Stimulated activated CD8-positive, alpha-beta memory T cell treated with anti-CD3 and anti-CD28 coated beads, Interleukin-15, amount 100 ng/mL, for 4 hours (primary cell): ENCODE measurements at places on chromosomes 3 and 15.

DNA sequence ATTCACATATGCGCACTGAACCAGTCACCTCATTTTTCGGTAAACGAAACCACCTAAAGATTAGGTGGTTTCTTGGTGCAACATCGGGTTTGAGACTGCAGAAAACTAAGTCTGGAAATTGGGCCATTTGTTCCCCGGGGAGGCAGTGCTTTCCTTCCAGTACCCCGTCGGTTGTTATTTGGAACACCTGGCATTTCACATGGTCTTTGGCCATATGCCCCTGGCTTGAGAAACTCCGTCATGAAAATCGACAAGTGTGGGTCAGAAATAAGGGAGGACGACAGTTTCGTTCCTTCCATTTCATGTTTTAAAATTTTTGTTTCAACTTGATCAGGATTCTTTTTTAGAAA, 544 bp upstream of the GATM start:
- DNase-seq: no peak

- no peak for DNase-seq
Observed at GRCh38 chr3:150428562-150428961, 20.5 kb downstream of the TSC22D2 start.

DNA sequence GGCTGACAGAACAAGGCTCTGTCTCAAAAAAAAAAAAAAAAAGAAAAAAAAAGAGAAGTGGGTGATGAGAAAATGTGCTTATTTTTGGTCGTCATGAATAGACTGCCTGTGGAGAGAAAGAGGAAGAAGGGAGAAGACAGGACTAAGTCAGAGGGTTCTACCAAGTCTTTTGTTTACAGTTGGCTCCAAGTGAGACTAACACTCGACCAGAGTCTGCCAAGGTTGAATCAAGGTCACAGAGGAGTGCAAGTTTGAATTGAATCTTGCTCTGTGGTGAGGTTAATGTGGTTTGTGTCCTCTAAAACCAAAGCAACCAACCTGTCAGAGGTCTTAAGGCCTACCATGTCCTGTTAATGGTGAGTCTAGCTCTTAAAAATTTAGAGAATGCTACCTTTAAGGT, 334.1 kb upstream of the GRM7 start:
- DNase-seq: no peak

- no peak for DNase-seq
Observed at GRCh38 chr3:180466401-180467011, 135.5 kb upstream of the TTC14 start.

DNA sequence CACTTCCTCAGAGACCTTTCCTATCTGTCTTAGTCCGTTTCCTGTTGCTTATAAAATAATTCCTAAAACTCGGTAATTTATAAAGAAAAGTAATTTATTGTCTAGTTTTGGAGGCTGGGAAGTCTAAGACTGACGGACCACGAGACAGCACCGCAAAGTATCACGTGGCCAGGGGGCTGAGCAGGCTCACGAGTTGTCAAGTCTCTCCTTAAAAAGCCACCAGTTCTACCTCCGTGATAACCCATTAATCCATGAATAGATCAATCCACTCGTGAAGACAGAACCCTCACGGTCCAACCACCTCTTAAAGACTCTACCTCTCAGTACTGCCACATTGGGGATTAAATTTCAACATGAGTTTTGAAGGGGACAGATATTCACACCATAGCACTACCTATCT, 821 bp downstream of the LINS1 start:
- peak; percentile 12 for DNase-seq

GRCh38 chr3:188272481-188273372, 118.8 kb downstream of the LPP start:
- DNase-seq: no peak

DNA sequence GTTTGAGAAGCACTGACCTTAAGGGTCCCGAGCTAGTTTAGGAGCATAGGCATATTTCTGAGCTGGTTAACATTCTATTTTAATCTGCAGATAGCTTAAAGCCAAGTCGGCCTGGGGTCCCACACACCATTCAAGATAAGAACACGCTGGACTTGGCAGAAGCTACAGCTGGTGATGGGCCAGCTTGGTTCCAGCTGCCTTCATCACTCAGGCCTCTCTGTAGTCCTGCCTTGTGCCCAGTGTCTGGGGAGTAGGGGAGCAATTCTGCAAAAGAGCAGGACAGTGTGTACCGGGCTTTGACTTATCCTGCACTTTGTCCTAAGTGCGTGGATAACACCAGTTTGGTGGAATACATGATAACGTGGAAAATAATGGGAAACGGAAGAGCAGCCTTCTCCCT, 164.5 kb downstream of the MEGF11 start:
- DNase-seq: no peak

DNA sequence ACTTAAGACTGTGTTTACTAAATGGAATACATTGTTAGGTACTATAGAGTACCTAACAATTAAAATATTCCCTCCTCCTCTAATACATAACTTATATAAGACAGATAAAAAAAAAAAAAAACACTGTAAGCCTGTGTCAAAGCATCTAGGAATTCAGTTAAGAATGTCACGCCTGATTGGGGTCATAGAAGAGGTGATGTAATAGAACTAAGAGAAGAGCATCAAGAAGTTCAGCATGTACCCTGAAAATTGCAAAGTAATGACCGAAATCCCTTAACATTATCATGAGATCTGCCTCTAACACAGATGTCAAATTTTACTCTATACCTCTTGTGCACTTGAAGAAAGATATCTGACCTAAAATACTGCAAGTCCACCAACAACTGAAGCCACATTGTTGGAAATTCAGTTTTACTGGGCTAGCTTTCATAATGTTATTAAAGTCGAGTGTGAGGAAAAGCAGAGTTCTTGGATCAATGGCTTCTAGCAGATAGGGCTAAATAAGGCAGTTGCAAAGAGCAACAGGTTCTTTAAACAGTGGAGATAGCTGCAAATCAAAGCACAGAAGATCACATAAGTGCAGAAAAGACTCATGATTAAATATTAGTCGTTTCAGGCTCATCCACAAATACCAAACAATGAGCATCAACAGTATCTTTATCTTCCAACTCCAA, 75.0 kb downstream of the TBL1XR1 start:
- DNase-seq: no peak

DNA sequence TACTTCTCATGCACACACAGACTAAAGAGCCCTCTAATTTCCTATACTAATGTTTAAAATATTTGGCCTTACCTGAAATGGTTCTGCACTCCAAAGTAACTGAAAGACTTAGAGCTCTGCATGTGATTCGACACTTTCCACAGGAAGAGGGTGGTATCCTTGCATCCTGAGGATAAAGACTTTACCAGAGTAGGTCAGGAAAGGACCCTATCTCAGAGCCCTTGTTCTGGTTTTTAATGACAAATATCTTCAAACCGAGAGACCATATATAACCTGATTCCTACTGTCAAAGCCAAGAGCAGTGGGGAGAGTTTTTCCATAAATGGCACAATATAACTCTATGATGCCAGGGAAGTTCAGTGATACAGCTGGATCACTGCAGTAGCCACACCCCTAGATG, at the start of gene GP5:
GP5 (minus strand) TSS at position 101 of the 400 bp plus-strand sequence. CDS start 984 bp downstream, outside the sequence.
- DNase-seq: no peak

- no peak for DNase-seq
Observed at GRCh38 chr15:49989498-49989897, 129.5 kb downstream of the ATP8B4 start.

GRCh38 chr3:115828401-115828800, 205.1 kb downstream of the GAP43 start:
- no peak for DNase-seq

- DNase-seq: no peak
Observed at GRCh38 chr3:53890726-53891475, 758 bp downstream of the SELENOK start.

- DNase-seq: no peak
Observed at GRCh38 chr3:184558726-184559125, 2.9 kb upstream of the EPHB3 start.

DNA sequence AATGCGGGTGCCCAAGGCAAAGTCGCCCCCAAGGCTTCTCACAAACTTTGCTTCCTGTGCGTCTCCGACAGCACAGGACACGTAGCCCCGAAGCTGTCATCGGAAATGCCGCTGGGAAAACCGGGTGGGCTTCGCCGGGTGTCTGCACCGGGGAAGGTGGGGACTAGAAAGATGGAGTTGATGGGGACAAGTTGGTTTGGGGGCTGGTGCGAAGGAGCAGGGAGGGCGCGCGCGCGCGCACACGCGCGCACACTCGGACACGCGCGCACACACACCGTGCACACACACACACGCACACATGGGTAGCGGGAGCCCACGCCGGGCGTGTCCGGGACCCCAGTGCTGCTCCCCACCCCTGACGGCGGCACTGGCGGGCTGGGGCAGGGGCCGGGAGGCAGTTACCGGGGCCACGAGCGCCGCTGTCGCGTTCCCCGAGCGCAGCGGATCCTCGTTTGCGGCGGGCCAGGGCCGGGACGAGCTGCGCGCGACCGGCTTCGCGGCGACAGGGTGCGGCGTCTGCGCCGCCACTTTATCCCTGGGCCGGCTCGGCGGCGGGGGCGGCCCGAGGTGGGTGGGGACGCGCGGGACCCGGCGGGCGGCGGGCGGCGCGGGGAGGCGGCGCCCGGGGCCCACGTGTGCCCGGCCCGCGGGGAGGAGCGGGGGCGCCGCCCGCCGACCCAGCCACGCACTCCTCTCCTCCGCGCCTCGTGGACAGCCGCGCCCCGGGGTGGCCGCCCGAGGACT, 539 bp upstream of the MGLL start:
- DNase-seq: no peak

DNA sequence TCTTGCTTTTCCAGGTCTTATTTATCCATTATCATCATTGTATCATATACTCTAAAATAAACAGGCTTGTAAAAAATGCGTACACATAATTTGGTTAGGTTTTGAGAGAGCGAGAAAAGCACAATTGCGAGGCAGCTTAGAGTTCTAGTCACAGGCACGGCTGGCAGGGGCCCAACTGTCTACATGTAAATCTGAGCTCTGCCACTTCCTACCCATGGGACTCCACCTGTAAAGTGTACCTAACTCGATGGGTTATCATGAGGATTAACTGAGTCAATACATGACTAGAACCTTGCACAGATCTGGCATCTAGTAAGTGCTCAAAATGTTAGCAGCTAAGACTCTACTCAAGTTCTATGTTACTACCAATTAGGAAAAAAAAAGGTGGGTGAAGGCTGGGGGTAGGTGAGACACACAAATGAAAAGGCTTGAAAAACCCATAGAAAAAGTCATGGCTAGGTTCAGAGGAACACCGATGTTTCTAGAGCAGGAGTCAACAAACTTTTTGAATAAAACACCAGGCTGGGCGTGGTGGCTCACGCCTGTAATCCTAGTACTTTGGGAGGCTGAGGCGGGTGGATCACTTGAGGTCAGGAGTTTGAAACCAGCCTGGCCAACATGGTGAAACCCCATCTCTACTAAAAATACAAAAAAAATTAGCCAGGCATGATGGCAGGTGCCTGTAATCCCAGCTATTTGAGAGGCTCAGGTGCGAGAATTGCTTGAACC, 36.2 kb downstream of the GLB1 start:
- no peak for DNase-seq

- DNase-seq: no peak
Observed at GRCh38 chr15:91422797-91423196, 322.7 kb downstream of the SV2B start.

- DNase-seq: no peak
Observed at GRCh38 chr3:120093119-120093910, 932 bp downstream of the GSK3B start.

DNA sequence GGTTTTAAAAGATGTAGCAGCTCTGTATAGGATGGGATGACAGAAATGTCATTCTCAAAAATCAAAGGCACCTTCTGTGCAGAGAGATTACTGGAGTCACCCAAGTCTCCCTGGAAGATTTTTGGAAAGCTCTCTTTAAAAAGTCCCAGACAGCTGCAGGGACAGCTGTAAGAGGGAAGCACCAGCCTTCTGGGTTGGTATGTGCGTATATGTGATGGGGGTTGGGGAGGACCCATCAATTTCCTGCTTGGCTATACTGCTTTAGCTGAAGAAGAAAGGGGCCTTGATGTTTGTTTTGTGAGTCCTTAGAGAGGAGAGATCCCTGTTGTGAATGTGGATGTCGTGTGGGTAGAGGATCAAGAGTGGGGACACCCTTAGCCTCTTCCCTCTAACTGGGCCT, 5.4 kb upstream of the SEC11A start:
- DNase-seq: no peak

GRCh38 chr15:68503213-68503612, 71.2 kb upstream of the ITGA11 start:
- DNase-seq: no peak

DNA sequence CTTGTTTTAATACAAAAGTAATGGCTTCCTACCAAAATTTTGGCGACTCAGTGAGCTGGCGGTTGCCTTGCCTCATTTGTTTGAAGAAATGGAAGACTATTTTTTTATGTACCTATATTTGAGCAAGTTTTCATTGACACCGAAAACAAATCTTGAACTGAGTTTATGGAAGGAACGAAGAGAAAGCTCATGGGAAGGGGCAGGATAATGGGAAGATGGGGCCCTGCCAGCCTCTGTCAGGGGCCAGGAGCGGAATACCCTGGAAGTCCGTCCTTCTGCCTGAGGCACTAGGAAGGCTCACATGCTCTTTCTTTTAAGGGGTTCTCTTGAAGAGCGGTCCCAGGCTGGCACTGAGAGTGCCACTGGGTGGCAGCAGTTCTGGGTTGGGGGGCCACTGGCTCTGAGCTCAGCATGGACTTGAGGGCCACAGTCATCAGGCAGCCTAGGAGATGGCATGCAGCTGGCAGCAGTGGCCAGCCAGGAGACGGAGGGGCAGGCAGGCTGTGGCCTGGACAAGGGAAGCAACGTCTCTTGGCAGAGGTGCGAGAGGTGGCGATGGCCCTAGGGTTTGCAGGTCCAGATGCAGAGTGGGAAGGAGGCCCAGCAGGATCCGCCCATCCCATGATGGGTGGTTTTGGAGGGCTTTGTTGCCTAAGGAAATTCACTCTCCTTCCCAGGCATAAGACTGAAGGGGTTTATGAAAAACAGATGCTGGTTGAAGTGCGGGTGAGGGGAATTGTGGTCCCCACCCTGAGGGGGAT, 41.6 kb downstream of the ISG20 start:
- no peak for DNase-seq

DNA sequence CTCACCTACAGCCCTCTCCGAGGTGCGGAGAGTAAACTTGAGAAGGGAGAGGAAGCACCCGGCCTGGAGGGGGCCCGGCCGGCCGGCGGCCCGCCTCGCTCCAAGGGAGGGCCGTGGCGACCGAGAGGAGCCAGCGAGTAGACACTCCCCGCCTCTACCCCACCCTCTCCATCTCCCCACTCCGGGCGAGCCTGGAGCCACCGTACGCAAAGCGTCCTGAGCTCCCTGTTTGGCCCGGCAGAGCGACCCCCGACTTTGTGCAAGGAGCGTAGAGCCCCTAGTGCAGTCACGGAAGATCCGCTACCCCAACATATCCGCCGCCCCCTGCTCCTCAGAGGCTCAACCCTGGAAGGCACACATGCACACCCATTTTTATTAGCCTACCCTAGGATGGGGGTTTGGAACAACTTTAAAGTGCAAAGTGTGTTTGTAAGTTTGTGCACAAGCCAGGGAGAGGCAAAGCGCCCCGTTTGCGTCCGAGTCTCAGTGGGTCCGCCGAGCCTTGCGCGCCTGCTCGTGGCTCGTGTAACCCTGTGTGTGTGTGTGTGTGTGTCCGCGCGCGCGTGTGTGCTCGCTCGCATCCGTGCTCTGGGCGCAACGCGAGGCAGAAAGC, 508 bp upstream of the SMAD6 start:
- no peak for DNase-seq
